ENCODE measurements at places on chromosomes 12 and 14.

DNA sequence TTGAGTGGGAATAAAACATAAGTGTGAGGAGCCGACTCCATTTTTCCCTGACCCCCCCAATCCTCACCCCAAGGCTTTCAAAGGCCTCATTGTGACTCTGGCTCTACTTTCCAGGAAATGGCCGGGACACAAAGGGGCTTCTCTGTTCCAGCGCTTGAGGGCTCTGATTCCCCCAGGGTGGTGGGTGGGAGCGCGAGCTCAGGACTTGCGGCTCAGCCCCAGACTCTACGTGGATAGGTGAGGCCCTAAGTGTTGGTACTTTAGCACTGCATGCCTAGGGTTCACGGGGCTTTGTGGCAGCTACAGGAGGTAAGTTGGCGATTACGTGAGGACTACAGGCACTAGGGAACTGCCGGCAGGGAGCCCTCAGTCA, 553 bp downstream of the CNPY2 start:
- DNase-seq = no peak

DNA sequence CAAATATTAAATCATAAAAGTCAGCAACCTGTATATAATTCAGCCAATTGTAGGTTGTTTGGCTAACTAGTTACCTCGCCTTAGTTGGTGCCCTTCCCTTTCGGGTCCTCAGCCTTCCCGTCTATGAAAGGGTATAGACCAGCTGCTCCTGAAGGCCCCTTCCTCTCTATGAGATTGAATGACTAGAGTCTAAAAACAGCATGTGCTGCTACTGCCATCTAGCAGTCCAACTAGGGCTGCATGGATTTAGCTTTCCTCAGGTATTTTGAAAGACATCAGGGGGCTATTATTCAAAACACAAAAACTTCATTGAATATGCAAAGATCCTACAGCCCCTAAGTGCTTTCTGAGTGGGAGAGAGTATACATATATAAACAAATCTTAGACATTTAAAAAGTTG, 37.0 kb upstream of the TMEM263 start:
- DNase-seq = no peak

- DNase-seq = no peak
Measured at GRCh38 chr14:88572117-88572516, 9.3 kb downstream of the ZC3H14 start.

- no peak for DNase-seq
Measured at GRCh38 chr14:56812364-56813141, 2.3 kb upstream of the OTX2 start.

- DNase-seq = no peak
Measured at GRCh38 chr12:7116916-7117315, 7.9 kb upstream of the C1RL start.

GRCh38 chr12:46725332-46725731, 100.5 kb downstream of the SLC38A4 start:
- DNase-seq = no peak

DNA sequence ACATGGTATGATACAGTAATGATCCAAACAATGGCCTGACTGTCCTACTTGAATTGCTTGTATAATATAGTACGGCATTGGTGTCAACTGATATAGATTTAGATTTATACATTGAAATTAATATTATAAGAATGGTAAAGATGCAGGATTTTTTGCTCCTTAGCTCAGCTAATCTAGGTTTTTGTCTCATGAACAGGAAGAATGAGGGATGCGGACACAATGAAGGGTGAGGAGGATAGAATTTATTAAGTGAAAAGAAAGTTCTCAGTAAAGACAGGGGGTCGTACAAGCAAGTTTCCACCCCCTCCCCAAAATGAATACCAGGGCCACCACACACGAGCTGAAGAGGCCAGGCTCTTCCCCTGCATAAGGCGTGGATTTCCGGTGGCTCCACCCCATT, 96.1 kb downstream of the KCNA5 start:
- DNase-seq = no peak

- no peak for DNase-seq
Measured at GRCh38 chr12:39343665-39344064, 99.3 kb downstream of the KIF21A start.

DNA sequence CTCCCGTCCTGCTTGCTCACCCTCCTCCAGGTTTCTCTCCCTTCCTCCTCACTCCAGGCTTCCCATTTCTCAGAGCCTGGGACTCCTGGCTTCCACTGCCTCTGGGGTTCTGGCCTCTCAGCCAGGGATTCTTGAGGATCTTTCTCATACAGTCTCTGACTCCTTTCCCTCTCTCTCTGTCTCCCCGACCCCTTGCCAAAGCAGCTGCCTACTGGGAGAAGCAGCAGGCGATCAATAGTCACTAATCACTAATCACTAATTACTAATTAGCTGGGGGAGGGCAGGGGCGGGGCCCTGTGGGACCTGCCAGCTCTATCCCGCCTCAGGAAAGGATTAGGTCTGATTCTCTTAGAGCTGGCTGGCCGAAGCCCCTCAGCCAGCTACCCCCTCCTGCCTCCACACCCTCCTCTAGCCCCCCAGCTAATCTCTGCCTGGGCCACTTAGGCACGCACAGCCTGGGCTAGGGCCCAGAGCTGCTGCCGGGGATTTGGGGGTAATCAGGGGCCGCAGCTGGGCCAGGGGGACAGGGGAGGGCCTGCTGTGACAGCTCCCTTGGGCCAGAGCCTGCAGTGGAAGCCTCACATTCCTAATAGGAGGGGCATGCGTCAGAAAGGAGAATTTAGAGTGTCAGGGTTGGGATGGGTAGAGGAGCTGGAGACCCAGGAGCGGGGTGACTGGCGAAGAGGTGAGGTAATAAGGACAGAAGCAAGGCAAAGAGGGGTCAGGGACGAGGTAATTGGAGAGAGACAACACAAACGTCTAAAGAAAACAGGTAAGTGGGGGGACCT, 2.8 kb downstream of the NXPH4 start:
- no peak for DNase-seq

GRCh38 chr14:68566075-68566474, 226.8 kb downstream of the ZFP36L1 start:
- no peak for DNase-seq

DNA sequence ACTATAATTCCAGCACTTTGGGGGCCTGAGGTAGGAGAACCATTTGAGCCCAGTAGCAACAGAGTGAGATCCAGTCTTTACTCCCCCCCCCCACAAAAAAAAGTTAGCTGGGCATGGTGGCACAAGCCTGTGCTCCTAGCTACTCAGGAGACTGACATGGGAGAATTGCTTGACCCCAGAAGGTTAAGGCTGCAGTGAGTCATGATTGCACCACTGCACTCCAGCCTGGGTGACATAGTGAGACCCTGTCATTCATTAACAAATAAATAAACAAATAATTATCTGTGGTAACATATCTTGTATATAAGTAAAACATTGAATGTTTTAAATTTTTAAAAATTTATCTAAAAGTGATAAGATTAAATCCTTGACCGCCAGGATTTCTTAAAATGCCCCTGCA, 4.8 kb downstream of the ENTPD5 start:
- no peak for DNase-seq

- DNase-seq = no peak
Measured at GRCh38 chr12:70741256-70741655, 104.0 kb upstream of the PTPRB start.

DNA sequence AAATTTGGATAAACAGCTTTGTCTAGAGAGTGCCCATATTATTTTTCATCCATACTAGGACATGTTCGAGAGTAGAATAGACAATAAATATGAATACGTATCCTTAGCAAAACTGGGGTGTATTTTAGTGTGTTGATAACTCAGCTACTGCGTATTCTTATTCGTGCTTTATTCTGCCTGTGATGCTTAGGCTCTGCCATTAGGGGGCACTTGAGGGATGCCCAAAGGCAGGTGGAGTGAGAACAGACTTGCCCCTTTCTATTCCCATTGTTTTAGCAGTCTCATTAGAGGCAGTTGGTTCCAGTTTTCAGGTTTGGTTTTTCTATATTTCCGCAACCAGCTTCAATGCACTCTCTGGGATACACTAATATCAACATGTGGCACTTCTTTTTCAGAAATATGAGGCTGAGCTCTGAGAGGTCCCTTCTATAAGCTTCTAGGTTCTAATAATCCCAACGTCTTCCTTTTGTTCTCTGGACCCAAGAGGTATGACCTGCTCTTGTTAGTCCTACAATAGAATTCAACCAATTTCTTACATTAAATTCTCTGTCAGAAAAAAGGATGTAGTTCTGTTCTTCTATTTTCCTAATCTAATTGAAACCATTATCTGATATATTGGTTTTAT, 985.7 kb upstream of the FBXO33 start:
- DNase-seq = no peak

DNA sequence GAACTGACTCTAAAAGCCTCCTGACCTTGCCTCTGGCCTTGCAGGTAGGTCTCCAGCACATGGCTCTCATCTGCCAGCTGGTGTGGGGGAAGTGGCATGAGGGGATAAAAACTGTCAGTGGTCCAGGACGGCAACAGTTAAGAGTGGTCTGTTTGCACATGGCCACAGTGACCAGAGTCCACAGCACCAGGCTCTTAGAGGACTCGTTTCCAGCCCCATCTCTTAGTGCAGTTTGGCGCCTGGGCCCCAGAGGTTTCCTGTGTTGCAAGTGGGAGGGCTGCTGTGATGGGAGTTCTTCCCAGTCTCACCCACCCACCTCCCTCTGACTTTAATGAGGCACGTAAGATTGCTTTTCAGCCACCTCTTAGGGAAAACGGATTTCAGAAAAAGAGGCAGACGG, 37.0 kb downstream of the APPL2 start:
- no peak for DNase-seq

DNA sequence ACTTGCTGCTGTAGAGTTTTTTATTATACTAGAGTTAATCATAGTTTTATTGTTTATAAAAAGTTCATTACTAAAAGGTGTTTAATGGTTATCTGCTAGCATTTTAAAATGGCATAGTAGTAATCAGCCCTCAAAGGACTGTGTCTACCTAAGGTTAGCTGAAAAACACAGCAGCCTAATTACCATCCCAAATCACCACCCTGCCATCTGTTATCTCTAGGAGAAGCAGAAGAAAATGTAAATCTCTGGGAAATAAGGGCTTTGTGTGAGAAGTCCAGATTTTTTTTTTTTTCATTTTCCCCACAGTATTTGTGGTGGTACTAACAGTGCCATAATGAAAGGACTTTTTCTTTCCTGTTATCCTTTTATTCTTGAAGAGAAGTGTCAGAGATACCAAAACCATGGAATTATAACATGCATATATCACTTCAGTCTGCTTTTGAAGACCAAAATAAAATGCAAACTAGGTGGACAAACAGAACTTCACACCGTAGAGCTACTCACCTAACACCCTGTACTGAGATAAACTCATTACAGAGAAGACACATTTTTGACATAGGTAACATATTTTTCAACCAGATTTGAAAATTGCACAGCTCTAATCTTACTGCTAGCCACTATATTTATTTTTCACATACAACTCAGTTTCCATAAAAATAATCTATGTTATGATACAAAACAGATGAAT, 876.2 kb downstream of the C12orf50 start:
- DNase-seq = no peak

GRCh38 chr14:57136669-57137328, 131.9 kb downstream of the EXOC5 start:
- DNase-seq = no peak

DNA sequence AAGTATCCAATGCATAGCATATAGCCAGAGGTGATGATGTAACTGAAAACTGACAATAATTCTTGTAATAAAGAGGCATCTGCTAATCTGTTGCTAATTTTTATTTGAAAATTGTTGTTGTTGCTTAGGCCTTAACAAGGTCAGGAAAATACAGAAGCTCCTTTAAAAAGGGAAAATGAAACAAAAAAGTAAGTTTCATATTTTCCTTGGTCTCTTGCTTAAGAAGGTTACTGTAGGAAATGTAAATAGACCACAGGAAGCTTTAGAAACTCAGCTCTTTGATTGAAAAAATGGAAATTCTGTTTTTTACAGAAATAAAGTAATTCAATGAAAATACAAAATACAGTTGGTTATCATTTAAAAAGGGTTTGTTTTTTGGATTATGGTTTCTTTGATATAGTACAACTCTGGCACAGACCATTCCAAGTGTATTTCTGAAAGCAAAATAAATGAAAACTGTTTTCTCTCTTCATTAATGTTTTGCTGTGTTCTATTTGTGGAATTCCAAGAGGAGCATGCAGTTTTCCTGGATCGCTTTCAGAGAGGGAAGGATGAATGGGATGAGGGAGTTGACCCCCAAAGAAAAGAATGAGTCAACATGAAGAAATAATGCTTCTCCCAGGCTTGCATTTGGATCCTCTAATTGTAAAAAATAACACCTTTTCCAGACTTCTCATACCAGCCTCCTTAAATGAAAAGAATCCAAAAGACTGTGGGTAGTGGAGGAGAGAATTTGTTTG, 398.0 kb upstream of the FAR2 start:
- no peak for DNase-seq

DNA sequence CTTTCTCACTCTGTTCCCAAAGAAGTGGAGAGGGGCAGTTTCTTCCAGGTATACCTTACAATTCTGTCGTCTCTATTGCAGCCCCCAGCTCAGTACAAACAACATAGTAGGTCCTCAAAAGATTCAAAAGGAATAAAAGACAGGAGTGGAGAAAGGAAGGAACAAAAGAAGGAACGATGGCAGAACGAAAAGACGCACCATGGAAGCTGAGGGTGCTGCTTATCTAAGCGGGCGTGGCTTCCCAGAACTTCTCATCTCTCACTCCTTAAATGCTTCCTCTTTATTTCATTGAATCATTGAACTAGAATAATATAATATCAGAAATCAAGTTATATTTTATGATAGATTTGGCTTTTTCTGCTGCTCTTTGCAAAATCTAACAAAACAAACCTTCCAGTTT, 13.7 kb upstream of the LTA4H start:
- no peak for DNase-seq

DNA sequence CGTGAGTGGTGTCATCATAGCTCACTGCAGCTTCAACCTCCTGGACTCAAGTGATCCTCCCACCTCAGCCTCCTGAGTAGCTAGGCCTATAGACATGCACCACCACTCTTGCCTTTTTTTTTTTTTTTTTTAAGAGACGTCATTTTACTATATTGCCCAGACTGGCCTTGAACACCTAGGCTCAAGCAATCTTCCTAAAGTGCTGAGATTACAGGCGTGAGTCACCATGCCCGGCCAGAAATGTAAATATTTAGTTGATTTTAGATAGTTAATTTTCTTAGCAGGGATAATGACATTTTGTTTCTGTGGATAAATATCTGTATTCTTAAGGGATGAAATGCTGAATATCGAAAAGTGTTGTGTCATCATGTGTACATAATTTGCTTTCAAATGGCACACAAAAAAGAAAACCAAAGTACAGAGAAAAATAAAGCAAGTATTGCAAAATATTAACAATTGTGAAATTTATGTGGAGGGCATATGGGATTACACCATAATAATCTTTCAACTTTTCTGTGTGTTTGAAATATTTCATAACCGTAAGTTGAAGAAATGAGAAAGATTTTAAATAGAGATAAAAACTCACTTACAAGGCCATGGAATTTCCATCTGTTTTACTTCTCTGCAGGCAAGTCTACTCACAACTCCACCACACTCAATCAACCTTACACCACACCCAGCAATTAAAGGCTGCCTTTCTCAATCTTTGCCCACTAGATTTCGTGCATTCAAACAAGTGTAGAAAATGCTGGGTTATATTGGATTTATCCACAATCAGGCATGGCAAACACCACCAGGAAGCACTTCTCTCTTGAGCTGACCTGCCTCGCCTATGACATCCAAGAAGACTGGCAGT, 93.7 kb downstream of the SPTSSA start:
- DNase-seq = no peak

Measured in HS-5 (cell line).